Fibroblast of villous mesenchyme (primary cell): ENCODE measurements at places on chromosomes 13 and 19. TPM values are rescaled to one million over a fixed set of nuclear protein-coding genes. Genes with fewer than 3 reads are reported as not detected.

- DNase-seq = no peak
Observed at GRCh38 chr19:3932931-3933810, at the start of gene NMRK2. TSS of gene NMRK2 (plus strand) at chr19:3933069. CDS start at chr19:3933672, 603 bp downstream.

- no peak for DNase-seq
Observed at GRCh38 chr13:102040812-102041211, 361.0 kb downstream of the FGF14 start.

GRCh38 chr13:45120967-45121831, 889 bp downstream of the GTF2F2 start:
- peak; percentile 58 for DNase-seq

DNA sequence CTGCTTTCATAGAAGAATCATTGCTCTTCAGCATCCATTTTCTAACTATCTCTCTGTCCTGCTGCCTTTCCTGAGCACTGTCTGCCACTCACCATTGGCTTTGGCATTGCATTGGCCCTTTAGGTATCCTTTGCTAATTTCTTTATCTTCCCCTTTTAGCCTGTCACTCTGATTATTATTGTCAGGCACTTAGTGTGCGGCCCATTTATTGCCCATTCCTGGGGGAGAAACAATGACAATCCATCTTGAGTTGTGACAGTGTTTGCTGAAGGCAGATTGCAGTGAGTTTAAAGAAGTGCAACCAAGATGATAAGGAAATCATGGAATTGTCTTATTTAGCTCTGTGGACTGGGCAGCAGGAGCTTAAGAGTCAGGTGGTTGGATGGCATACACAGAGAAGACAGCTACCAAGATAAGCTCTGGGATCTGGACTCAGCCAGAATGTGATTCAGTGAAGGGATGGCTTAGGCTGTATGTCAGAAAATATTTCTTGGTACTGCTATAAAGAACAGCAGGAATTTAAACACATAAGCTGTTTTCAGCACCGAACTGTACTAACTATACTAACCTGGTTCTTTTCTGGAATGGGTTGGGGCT, 25.3 kb downstream of the B3GLCT start:
- no peak for DNase-seq

GRCh38 chr13:40440990-40441820, 225.2 kb downstream of the FOXO1 start:
- DNase-seq = peak; percentile 38

Gene SSC5D
- 21.2 and 23.2 TPM in 2 replicates for total RNA-seq

Gene FAM124A
- total RNA-seq = 10.0 and 25.0 TPM in 2 replicates

DNA sequence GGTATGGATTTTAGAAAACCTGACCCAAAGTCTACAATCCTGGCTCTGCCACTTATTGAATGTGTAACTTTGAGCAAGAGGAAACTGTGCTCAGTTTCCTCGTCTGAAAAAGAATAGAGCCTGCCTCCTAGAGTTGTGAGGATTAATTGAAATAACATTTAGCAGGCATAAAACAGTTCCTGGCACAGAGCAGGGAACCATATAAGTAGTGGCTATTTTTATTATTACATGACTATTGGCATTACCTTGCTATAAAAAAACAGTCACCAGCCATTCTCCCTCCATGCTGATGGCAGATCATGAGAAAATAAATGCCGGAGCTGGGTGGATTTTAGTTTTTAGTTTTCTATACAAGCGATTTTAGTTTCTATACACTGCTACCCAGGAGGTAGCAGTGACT, 5.8 kb downstream of the DOCK9 start:
- no peak for DNase-seq

DNA sequence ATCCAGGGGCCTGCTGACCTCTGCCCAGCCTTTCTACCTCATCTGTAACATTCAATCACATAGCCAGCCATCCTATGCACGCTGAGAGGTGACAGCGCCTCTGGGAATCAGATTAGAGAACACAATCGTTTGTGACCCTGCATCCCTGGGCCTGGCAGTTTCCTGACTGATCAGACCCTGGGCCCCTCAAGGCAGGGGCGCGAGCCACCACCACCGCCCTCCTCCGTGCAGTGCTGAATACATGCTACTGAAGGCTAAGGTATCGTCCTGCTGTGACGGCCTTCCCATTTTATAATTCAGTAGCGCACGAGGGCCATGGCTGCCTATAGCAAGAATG, 1.3 kb downstream of the TMTC4 start:
- DNase-seq = no peak

- no peak for DNase-seq
Observed at GRCh38 chr19:3687774-3688706, 12.2 kb downstream of the PIP5K1C start.

GRCh38 chr13:112034231-112034630, 32.7 kb upstream of the SOX1 start:
- DNase-seq = no peak

- DNase-seq = peak; percentile 36
Observed at GRCh38 chr13:60226507-60226906, 62.8 kb upstream of the DIAPH3 start.

Gene FPR3
- not detected in 2 replicates for total RNA-seq

- no peak for DNase-seq
Observed at GRCh38 chr13:35086667-35087066, 144.6 kb downstream of the NBEA start.

Gene ATP4B
- not detected in 2 replicates for total RNA-seq

Gene AMH
- 0.32 and 1.3 TPM in 2 replicates for total RNA-seq

Gene PIP5K1C
- total RNA-seq = 40.6 and 46.2 TPM in 2 replicates

- peak; percentile 59 for DNase-seq
Observed at GRCh38 chr13:113207890-113208420, 514 bp downstream of the PCID2 start.

Gene MEX3D
- total RNA-seq = 33.7 and 48.6 TPM in 2 replicates

Gene CYP2S1
- total RNA-seq = 1.6 and 1.7 TPM in 2 replicates

- DNase-seq = peak; percentile 15
Observed at GRCh38 chr19:18558604-18559003, 934 bp downstream of the KXD1 start.

DNA sequence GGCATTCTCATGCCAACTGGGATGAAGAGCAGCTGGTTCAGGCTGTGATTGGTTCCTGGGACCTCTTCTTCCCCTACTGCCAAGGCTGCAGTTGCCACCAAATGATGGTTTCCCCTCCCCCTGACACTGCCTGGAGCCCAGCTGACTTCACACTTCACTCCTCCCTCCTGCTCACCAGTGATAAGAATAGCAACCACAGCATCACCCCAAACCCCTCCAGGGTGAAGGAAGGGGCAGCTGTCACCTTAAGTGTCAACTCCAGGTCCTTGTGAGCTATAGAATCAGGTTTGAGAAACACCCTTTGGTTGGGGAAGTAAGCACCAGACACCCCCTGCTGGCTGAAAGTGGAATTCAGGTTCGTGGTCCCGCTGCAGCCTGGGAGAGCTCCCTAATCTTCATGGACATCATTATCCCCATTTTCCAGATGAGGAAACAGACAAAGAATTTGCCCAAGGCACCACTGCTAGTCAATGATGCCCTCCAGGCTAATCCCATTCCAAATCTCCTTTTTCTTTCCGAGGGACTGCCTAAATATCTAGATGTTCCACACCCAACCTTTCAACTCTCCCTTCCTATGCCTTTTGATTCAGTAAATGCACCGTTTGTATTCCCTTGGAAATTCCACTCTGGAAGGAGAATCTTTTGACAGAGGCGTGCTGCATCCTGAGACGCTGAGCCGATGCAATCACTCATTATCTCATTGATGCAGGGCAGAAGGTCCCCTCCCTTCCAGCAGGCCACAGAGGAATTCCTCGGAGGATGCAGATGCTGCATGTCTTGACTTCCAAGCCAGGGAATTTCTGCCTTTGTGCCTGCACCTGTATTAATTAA, 50.6 kb upstream of the UQCRFS1 start:
- peak; percentile 2 for DNase-seq

DNA sequence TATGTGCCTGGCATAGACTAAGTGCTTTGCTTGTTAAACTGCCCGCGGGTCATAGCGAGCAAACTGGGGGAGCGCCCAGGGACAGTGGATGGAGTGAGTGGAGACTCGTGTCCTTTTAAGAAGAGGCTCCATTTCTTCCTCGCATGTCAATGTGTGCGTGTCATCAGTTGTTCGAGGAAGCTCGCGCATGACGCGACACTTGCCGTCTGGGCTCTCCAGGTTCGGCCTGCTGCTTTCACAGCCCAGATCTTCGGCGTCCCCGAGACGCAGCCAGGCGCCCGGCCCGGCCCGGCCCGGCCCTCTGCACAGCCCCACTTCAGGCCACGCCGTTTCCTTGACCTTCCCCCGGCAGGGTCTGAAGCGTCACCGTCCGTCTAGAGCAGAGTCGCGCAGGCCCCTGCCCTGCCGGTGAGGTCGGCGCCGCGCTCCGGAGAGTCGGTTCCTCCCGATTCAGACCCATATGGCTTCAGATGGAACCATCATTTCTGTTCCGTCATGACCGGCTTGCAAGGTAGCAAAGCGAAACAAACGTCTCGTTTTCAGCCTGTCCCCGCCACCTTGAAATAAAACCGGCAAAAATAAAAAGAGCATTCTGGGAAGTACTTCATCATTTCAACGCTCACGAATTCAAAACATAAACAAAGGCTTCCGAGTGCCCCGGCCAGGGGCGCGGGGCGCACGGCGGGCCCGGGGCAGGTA, 599 bp upstream of the ARHGEF7 start:
- DNase-seq = peak; percentile 72

Gene GPR4
- not detected in 2 replicates for total RNA-seq

- DNase-seq = peak; percentile 93
Observed at GRCh38 chr13:95239283-95239682, 62.0 kb downstream of the ABCC4 start.

DNA sequence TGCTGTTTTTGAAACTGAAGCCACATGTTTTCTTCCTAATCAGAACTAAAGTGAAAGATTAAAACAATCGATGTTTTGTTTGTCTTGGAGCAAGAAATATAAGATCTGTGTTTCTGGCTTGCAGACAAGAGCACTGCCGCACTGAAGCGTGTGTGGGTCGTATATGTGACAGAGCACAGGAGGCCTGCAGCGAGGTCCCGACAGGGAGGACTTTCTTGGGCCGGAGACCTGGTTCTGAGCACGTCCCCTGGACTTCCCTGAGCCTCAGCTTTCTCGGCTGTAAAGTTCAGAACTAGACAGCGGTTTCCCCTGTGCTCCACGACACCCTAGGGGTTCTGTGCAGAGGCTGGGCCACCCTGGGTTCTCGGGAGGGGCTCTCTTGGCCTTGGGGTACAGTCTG, 60.5 kb downstream of the GADD45B start:
- DNase-seq = no peak

Gene SETDB2
- total RNA-seq = 11.9 and 16.4 TPM in 2 replicates

Gene VPS36
- total RNA-seq = 33.8 and 39.3 TPM in 2 replicates

- peak; percentile 80 for DNase-seq
Observed at GRCh38 chr19:41957838-41958366, 1.2 kb downstream of the RABAC1 start.

DNA sequence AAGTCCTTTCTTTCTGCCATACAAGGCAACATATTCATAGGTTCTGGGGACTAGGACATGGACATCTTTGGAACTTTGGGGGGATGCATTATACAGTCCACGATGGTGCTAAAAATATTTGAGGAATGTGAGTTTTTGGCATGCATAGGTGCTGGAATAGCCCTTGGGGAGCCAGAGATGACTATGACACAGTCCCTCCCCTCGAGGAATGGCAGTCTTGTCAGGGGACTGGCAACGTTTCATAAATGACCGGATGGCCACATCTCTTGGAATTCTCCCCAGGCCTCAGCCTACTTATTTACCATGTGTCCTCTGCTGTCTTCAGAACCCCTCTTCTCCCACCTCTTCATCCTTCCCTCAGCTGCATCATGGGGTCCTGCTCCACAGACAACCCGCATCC, 13.6 kb downstream of the MEIOSIN start:
- no peak for DNase-seq

DNA sequence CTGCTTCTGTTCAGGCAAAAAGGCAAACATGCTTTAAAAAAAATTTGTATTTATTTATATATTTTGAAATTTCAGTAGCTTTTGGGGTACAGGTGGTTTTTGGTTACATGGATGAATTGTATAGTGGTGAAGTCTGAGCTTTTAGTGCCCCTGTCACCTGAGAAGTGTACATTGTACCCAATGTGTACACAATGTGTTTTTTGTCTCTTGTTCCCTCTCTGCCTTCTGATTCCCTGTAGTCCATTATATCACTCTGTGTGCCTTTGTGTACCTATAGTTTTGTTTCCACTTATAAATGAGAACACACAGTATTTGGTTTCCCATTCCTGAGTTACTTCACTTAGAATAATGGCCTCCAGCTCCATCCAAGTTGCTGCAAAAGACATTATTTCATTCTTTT, 77.4 kb downstream of the PDS5B start:
- no peak for DNase-seq

DNA sequence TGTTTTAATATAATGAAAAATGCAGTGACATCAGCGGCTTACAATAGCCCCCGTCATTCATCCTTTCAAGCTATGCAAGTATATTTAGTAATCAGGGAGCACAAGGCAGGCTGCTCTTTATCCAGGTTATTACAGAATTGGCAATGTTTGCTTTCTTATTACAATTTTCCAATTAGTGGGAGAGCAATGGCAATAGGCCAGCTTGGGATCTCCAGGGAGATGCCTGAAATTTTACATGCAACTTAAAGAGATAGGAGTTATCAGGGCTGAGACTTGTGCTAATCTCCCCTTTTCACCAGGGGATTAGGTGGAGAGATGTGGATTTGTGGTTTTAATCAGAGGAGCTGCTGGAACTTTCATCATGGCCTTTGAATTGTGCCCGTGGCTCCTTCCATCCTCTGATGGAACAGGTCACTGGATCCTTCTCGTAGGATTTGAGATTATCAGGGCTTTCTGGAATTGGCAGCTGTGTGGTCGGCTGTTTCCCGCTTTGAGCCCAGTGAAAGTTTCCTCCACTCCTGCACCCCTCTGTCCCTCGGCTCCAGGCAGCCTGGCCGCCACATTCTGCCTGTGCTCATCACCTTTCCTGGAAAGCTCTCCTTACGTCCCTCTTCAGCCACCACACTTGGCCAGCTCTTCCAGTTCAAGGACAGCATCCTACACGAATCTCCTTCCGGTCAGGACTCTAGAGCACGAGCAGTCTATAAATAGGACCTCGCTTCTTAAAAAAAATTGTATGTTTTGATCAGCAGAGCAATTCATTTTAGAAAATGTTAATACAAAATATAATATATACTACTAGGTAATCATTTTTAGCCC, 47.0 kb downstream of the CBY2 start:
- peak; percentile 12 for DNase-seq

Gene AXL
- total RNA-seq = 360 and 363 TPM in 2 replicates

DNA sequence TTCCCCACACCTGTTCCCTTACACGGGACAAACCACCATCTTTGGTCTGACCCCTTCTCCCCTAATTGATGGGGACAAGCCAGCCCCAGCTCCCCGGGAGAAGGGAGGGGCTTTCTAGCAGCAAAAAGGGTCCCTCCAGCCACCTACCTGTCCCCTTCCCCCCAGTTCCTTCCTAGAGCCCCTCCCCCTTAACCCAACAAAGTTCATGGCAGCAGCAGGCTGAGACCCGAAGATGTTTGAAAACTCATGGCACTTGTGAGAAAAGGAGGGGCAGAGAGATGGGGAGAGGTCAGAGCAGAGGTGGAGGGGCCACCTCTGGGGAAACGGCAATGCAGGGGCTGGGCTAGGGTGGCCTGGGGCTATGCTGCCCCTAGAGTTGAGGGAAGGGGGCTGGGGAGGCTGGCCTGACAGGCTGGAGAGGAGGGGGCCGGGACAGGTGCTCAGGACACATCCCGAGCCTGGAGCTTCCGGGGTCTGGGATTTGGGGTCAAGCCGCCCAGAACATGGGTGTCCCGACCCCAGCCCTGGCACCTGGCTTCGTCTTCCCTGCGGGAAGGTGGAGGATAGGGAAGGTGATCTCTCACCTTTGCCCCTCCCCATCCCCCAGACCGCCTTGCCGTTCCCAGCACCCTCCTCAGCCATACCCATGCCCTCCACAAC, 12.5 kb upstream of the ASF1B start:
- DNase-seq = no peak

- DNase-seq = peak; percentile 22
Observed at GRCh38 chr19:48543121-48543710, 8.8 kb upstream of the SULT2B1 start.

Gene HAUS8
- total RNA-seq = 3.5 TPM in 2 replicates
